ENCODE measurements at places on chromosomes 2 and 18.

DNA sequence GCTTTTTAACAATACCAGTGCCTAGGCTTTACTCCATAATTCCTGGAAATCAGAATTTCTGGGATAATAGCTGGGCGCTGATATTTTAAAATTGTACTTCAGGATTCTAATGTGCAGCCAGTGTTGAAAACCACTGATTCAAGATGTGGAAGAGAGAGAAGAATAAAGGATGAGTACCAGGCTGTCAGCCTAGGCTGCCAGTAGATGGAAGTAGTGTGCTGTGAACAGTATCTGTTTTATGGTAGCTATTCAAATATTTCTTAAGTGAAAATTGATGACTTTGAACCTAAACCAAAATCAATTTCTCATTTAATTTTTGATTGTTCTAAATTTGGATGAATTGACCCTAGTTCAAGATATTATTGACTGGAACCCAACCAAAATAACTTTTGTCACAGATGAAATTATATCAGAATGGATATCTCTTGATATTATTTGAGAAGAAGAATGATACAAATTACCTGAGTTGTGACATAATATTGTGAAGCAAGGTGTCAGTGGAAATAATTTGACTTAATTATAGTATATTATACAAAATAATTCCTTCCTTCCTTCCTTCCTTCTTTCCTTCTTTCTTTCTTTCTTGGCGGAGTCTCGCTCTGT is 88.0 kb downstream of the COMMD1 start:
- peak; percentile 33 for DNase-seq

- peak; percentile 5 for DNase-seq
Measured at GRCh38 chr2:6896930-6897759, 19.6 kb downstream of the RSAD2 start.

DNA sequence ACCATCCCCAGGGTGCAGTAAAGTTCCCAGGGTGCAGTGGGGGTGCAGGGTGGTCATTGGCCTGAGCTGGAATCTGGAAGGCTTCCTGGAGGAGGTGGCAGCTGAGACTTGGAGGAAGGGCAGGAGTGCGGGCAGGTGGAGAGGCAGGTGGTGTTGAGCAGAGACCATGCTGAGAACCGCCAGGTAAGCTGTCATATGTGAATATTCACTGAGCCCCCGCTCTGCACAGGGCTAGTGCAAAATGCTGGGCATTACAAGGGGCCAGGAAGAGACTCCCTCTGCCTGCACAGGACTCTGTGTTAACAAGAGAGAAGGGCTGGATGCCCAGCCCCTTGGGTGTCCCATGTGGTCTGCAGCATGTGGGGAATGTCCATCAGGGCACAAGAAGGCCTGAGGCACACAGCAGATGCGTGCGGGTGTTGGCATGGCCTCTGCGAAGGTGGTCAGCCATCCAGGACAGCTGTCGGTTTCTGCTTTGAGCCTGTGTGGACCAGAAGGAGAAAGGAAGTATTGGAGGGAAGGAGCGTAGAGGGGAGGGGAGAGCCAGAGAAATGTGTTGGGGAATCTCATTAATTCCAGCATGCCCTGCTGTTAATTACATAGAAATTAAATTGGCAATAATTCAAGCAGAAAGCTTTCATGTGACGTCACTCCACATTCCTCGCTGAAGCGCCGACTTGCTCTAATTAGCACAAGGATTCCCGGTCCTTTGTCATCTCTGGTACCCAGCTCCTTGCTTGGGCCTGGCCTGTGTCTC is 62.8 kb upstream of the OTOS start:
- DNase-seq: no peak

DNA sequence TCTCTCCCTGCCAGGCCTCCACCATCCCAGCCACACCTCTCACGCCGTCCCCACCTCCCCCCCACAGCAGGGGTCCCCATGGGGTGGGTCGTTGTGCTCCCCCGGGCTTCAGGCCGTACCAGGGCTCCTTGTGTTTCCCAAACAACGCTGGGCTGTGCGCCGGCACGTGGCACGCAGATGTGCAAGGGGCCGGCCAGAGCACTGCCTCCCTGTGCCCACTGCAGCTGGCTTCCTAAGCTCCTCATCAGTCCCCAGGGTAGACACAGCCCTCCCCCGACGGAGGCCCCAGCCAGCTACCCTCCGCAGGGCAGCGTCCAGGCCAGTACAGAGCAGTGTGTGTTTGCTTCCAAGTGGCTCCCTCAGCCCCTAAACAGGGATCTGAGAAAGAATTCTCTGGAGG is 34.0 kb downstream of the BIN1 start:
- no peak for DNase-seq

DNA sequence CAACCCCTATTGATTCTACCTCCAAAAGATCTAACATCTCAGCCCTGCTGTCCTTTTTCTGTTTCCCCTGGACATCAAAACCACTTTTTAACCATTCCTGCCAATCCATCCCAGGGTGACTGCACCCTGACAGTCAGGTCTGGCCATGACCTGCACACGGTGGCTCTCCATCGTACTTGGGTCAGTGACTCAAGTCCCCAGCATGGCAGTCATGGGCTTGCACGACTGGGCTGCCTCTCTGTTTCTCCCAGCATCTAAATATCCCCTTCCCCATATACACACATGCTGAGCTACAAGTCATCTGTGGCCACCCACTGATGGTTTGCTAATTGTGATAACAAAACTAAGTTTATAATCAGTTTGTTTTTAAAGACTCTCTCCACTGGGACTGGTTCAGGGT is 6.6 kb downstream of the NCK2 start:
- DNase-seq: no peak

- no peak for DNase-seq
Measured at GRCh38 chr2:180890781-180891180, 89.6 kb upstream of the UBE2E3 start.

DNA sequence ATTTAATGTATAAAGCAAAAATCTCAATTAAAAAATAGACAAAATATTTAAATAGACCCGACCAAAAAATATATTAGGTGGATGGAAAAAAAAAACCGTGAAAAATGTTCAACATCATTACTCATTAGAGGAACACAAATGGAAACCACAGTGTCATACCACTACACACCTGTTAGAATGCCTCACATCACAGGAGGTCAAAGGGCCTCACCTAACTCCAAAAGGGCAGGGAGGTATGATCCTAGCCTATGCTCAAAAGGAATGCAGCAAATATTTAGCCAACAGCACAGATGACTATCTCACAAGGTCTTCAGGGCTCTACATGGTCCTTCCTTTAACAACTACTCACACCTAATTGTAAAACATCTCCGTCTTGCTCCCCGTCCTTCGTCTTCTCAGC is 185.5 kb upstream of the SETBP1 start:
- no peak for DNase-seq
